ENCODE measurements at places on chromosomes 5 and 9.

DNA sequence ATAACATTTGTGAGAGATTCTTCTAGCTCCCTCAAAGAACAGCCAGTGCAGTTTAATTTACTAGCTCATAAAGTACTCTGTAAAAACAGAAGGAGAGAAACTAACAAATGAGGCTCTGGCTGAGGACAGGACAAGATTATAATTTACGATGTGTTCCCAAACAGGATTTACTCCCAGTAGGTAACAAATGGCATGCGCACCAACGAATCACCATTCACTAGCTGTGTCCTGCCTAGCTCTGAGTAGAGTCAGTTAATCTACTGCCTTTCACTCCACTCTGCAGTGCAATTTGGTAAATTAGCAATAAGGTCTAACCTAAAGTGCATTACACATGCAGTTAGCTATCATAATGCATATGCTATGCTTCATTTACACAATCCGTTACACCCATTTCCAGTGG lies 497.4 kb upstream of the CCNG1 start:
- no peak for DNase-seq

GRCh38 chr5:126274763-126275125 lies 148.5 kb upstream of the GRAMD2B start:
- DNase-seq = no peak

- no peak for DNase-seq
Observed at GRCh38 chr5:16855485-16855884, 80.6 kb downstream of the MYO10 start.

- no peak for DNase-seq
Observed at GRCh38 chr5:17277907-17278306, 60.5 kb downstream of the BASP1 start.

DNA sequence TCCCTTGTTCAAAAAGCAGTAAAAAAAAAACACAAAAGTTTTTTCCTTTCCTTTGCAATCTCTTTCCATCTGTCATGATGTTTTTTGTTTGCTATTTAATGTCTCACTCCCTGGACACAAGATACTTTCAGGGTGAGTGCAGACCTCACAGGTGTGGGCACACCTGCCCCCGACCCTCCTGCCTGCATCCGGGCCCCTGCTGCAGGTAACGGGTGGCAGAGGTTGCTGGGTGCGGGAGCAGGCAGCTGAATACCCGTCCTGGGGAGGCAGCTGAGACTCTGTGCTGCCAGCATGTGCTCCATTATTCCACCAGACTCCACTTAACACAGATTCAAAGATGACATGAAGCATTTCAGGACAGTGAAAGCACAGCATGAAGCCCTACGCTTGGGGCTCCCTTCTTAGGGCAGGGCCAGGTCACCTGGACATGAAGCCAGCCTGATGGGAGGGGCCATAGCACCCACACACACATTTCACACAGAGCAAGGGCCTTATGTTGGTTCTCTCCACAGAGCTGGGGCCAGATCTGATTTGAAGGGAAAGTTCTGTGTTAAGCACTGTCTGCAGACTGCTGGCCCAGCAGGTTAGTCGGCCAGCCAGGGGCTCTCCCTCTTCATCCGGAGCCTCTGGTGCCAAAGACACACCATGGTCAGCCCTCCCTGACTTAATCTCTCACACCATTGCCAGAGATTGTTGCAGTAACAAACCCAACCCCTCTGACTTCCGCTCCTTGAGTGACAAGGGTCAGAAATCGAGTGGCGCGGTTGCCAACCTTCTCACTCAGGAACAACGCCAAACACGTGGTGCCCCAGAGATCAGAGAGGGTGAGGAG lies 13.0 kb downstream of the NEK6 start:
- no peak for DNase-seq
